ENCODE measurements at places on chromosomes 6 and 20.

- DNase-seq: no peak
Observed at GRCh38 chr6:164283574-164283973, 869.1 kb downstream of the QKI start.

- no peak for DNase-seq
Observed at GRCh38 chr20:50315586-50316551, 125.2 kb downstream of the CEBPB start.

GRCh38 chr6:85464260-85464644 is 14.4 kb downstream of the NT5E start:
- peak; percentile 99 for DNase-seq

GRCh38 chr20:46959081-46959692 is 64.5 kb downstream of the EYA2 start:
- DNase-seq: peak; percentile 98

GRCh38 chr6:139760128-139760527 is 385.7 kb upstream of the CITED2 start:
- DNase-seq: no peak

- no peak for DNase-seq
Observed at GRCh38 chr20:19945732-19946670, 71.2 kb upstream of the NAA20 start.

- no peak for DNase-seq
Observed at GRCh38 chr6:751765-752164, 58.8 kb upstream of the EXOC2 start.

DNA sequence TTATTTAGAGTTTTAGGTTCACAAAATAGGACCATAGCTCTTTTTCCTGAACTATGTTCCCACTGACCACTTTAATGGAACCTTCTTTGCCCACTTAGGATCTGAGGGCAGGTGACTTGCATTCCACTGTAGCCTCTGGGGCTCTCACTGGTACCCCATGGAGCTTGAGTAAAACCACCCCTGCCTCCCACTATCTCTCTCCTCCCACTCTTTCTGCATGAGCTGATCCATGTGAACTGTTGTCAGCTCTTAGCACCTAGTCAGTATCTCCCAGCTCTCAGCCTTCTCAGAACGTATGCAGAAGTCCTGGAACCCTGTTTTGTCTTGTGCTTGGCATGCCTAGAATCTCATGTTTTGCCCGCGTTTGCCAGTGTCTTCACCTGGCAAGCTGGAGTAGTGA is 200.6 kb upstream of the SNX9 start:
- no peak for DNase-seq

GRCh38 chr20:62567246-62568044 is 74.9 kb upstream of the SLCO4A1 start:
- no peak for DNase-seq

DNA sequence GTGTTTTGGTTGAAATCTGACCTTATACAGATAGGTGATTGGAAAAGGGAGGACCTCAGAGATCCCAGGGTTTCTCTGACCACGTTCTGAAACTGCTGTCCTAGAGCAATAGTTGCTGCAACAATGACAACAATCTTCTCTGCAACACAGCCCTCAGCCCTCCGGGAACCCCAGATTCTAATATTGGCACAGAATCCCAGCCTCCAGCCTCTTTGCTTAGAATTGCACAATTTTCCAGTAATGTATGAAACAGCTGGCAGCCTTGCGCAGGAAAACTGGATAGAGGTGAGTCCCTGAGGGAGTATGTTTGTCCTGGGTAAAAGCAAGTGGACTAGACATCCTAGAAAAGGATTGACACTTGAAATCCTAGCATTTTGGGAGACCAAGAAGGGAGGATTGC is 30.4 kb upstream of the PNRC1 start:
- DNase-seq: no peak

DNA sequence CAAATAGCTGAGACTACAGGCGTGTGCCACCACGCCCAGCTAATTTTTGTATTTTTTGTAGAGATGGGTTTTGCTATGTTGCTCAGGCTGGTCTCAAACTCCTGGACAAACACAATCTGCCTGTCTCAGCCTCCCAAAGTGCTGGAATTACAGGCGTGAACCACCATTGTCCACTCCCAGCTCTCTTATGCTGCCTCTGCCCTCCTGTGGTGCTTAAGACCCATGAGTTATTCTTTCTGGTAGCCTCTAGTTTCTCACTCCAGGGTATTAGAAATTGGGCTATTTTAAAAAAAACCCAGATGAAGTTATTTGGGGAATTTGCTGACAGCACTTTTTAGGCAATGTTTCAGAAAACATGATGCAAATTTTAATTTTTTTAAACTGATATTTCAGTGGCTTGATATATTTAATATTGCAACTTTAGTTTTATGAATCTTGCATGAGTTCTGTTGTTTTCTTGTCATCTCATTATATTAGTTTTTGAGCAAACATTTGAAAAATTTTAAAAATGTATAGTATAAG is 114.0 kb upstream of the FOXO3 start:
- no peak for DNase-seq

- DNase-seq: no peak
Observed at GRCh38 chr6:134058622-134059366, 6.4 kb upstream of the SLC2A12 start.

DNA sequence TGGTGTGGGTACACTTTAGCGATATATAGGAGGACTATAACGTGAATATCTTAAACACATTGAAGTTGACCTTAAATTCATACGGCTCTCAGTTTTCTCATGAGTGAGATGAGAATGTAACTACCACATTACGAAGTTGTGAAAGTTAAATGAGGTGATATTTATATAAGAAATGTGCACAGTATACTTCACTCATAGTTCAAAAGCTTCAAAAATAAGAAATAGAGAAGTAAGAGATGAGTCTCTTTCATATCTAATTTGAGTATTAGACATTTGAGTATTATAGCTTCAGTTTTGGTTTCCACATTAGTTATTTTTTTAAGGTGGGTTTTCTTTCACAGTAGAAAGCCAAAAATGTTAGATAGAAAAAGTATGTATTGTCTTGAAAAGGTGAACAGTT is 183.3 kb downstream of the NKAIN2 start:
- no peak for DNase-seq

- DNase-seq: no peak
Observed at GRCh38 chr20:60984666-60985065, 267.4 kb upstream of the CDH4 start.

GRCh38 chr6:144305567-144305966 is 20.4 kb downstream of the UTRN start:
- DNase-seq: no peak

DNA sequence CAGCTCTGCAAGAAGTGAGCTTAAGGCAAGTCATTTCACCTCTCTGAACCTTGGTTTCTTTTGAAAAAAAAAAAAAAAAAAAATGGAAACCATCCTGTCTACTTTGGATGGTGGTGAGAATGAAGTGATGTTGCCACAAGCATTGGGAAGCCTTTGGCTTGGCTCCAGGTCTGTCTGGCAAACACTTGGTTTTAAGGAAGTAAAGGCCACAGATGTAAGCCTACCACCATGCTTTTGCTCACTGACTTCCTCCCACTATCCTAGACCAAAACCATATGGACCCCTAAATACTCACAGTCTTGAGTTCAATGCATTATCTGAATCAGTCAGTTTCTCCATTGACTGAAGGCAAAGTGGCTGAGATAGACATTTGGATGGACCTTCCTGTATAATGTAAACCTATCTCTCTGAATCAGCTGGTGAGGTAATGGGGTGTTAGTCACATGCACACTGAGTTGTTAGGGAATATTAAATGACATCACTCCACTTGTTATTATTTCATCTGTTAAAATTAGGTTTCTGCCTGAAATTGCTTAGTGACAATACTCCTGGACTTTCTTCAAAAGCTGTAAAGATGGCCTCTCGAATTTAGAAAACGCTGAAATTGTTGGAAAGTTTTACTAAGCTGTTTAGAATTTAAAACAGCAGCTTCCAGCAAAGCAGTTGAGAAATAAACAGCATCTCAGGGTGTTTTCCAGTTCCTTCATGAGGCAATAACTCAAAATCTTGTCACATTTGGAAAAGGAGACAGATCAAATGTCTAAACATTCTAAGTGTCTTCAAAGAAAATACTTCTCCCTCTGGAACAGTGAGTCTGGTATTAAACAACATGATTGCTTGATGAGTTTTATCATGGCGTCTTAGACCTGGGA is 833.5 kb downstream of the DHX35 start:
- DNase-seq: peak; percentile 59

GRCh38 chr6:159463119-159463829 is 229.8 kb downstream of the SOD2 start:
- DNase-seq: no peak

- DNase-seq: no peak
Observed at GRCh38 chr6:114430534-114431124, 87.8 kb upstream of the HS3ST5 start.

DNA sequence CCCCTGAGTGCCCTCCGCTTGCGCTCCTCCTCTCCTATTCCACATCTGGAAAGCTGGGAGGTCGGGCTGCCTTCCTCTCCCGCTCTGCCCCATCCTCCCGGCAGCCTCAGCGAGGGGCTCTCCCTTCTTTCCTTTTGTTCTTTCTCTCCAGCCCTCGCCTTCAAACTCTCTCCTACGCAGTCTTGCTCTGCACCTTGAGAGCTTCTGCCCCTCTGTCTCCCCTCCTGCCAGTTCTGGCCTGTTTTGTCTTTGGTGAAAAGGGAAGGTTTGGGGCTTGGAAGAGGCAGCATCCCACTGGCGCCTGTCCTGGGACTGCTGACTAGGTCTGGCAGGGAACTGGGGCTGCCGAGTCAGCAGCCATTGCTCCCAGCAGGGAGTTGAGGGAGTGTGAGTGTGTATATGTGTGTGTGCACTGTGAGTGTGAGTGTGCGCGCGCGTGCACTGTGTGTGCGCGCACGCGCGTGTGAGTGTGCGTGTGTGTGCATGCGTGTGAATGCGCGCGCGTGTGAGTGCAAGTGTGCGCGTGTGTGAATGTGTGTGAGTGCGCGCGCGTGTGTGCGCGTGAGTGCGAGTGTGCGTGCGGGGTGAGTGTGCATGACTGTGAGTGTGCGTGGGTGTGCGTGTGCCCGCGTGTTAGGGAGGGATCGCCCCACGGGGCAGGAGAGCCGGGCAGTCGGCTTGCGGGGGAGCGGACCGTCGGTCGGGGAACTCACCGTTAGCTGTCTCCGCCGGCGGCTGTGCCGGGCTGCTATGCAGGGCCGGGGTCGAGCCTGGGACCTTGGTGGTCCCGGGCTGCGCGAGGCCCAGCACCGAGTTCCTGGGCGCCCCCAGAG is 523 bp downstream of the CPXM1 start:
- DNase-seq: no peak

Data from astrocyte (in vitro differentiated cells and primary cell).